A549 treated with CpdA at 1 μM for 4 hours (cell line): ENCODE measurements at places on chromosomes 3 and 15. TPM values are rescaled to one million over a fixed set of nuclear protein-coding genes. Genes with fewer than 3 reads are reported as not detected.

Gene LINGO1
- total RNA-seq, result 7.0 to 12.4 TPM (median 9.2 TPM) in 5 replicates

Gene DUOXA2
- total RNA-seq, result not detected in 5 replicates

Gene PLSCR1
- 43.9 to 54.0 TPM (median 48.2 TPM) in 5 replicates for total RNA-seq

Gene KCNMB2
- total RNA-seq, result not detected in 5 replicates

Gene MESP1
- total RNA-seq, result 2.9 to 7.5 TPM (median 6.2 TPM) in 5 replicates

Gene MKRN3
- 1.6 to 4.6 TPM (median 2.5 TPM) in 5 replicates for total RNA-seq
